ENCODE measurements at places on chromosomes 3 and 15. TPM values are rescaled to one million over a fixed set of nuclear protein-coding genes. Genes with fewer than 3 reads are reported as not detected.

TEX55 gene
- not detected for polyA plus RNA-seq

B3GALNT1 gene
- 1.5 TPM for polyA plus RNA-seq

ASB14 gene
- polyA plus RNA-seq, result 2.1 TPM

BMF gene
- 6.0 TPM for polyA plus RNA-seq

ROPN1B gene
- not detected for polyA plus RNA-seq

DAZL gene
- not detected for polyA plus RNA-seq

TAGLN3 gene
- polyA plus RNA-seq, result not detected

KCNMB2 gene
- not detected for polyA plus RNA-seq

FBLN2 gene
- 17.8 TPM for polyA plus RNA-seq

ICE2 gene
- 56.8 TPM for polyA plus RNA-seq

P2RY12 gene
- polyA plus RNA-seq, result 0.57 TPM

Measured in naive B cell (primary cell).